Dermis blood vessel endothelial cell (primary cell): ENCODE measurements at places on chromosomes 2 and 18. TPM values are rescaled to one million over a fixed set of nuclear protein-coding genes. Genes with fewer than 3 reads are reported as not detected.

- no peak for DNase-seq
These were observed 50.5 kb downstream of the CCDC141 start for GRCh38 chr2:178999476-178999875.

DNA sequence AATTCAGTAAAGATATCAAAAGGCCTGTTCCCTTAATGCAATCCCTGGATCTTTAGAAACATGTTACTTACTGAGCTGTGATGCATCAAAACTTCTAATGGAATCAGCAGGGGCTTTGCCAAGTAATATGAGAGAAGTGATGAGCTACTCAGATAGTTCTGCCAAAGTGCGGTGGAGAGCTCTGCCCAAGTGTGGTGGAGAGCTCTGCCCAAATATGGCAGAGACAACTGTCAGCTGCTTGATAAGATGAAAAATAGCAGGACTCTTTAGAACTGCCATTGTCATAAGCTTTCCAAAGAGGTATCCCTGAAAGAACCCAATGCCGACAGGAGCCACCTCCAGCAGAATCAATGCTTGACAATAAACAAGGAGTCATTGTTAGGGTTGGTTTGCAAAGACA lies 167.9 kb upstream of the SLC39A10 start:
- DNase-seq: no peak

GRCh38 chr2:73249636-73250035 lies 15.5 kb downstream of the CCT7 start:
- DNase-seq: no peak

GRCh38 chr2:104909317-104909716 lies 55.4 kb downstream of the POU3F3 start:
- DNase-seq: no peak

DNA sequence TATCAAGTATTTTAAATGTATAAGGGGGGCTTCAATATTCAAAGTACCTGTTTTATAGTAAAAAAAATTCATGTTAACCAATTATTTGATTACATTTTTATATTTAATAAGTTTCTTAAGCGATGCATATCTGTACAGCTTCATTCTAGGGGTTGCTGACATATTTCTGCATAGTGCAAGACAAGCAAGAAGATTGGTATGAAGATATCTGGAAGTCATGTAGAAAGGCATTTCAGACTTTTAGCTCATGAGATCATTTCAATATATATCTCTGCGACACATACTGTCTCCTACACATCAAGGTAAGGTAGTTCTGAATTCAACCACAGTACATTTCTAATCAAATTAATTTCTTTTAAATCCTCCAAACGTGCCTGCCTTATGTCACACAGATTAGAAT lies 73.1 kb downstream of the MEMO1 start:
- DNase-seq: no peak

Gene RGPD3
- total RNA-seq: 0.33 and 0.51 TPM in 2 replicates

Gene MPP4
- 2.2 and 3.1 TPM in 2 replicates for total RNA-seq

Gene PROC
- 0.17 TPM in 1 of 2 replicates, not detected in the other for total RNA-seq
